ENCODE measurements at places on chromosomes 11 and 22.

- DNase-seq = no peak
Measured at GRCh38 chr11:96878299-96879051, 488.7 kb downstream of the JRKL start.

GRCh38 chr22:29202212-29203192 lies 3.2 kb upstream of the EMID1 start:
- no peak for DNase-seq

- DNase-seq = no peak
Measured at GRCh38 chr11:72720047-72720446, 32.2 kb downstream of the ARAP1 start.

DNA sequence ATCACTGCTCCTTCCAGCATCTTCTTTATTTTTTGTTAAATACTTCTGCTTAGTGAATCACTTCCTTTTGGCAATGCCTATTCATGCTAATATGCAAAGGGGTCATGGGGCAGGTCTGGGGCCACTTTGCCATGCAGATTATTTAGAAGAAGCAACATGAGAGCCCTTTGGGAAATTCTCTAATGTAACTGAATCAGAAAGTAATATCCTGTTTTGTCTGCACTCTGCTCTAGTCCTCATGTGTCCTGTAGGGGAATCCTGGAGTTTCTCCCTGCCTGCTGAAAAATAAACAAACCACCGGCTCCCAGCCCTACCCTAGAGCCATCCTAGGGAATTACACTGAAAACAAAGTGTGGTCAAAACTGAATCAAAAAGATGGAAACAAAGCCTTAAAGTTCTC lies 176.5 kb upstream of the POU2AF2 start:
- DNase-seq = no peak

DNA sequence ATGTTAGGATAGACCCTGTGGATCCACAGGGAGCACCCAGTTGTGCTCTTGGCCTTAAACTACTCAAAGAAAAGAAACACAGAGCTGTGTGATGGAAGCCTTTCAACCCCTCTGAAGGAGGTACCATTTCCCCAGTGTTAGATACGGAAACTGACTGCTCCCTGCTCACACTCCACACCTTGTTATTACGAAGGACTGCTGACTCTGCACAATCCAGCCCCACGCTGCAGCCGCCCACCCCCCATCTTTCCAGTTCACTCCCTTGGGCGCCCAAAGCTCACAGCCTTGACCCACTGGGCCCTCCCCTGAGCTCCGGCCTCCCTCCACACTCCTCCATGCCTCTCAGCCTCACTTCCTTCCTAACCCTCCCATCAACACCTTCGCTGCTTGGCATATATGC lies 75.5 kb downstream of the EFCAB6 start:
- DNase-seq = no peak

DNA sequence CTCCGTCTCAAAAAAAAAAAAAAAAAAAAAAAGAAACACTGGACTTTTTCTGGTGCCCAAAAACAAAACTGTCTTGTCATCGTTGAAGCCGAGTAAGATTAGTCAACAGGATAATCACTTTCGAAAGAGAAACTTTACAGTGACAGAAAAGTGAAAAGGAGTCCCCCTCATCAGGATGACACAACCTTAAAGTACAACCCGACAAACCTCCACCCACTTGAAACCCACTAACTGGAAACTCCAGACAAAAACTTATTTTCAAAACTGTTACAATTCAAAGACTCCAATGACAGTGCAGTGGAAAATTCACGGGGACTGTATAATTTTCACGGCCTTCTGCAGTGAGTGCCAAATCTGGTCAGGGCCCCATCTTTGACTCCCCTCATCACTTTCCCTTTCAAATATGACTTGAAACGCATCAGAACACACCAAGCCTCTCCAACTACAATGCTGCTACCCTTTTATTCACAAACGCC lies 1.3 kb downstream of the DENND5A start:
- no peak for DNase-seq

DNA sequence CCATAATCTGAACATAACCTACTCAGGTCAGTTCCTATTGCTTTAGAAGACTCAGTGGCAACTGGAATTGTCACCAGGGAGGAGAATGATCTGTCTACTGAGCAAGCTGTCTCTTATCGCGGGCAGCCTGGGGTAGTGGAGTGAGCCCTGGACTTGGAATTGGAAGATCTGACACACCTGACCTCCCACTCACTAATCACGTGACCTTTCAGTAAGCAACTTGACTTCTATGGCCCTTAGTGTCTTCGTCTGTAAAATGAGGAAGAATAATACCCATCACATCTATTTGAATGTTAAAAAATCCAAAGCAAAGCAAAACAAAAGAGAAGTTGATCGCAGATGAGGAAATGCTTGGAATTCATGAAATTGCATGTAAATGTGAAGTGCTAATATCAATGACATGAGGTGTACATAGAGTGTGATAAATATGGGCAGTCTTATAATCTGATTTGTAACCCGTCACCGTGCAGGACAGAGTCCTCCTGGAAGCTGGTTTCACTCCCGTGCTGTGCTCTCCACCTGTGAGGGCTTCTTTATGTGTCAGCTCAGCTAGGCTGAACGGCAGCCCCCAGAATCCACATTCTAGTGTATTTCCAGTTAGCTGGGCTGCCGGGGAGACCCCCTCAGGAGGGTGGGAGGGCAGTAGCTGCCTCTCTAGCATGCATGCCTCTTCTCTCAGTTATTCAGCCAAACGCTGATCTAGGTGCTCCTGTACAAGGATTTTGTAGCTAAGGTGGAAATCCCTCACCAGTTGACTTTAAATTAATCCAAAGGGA lies 482.9 kb downstream of the OPCML start:
- DNase-seq = no peak

- DNase-seq = no peak
Measured at GRCh38 chr11:38226684-38227083, 1628.6 kb upstream of the RAG2 start.

GRCh38 chr11:2716376-2717095 lies 16.7 kb upstream of the KCNQ1OT1 start:
- DNase-seq = no peak

- DNase-seq = no peak
Measured at GRCh38 chr11:15034687-15035267, 38.6 kb upstream of the CALCB start.

GRCh38 chr22:41023299-41023623 lies 69.1 kb upstream of the EP300 start:
- DNase-seq = no peak

DNA sequence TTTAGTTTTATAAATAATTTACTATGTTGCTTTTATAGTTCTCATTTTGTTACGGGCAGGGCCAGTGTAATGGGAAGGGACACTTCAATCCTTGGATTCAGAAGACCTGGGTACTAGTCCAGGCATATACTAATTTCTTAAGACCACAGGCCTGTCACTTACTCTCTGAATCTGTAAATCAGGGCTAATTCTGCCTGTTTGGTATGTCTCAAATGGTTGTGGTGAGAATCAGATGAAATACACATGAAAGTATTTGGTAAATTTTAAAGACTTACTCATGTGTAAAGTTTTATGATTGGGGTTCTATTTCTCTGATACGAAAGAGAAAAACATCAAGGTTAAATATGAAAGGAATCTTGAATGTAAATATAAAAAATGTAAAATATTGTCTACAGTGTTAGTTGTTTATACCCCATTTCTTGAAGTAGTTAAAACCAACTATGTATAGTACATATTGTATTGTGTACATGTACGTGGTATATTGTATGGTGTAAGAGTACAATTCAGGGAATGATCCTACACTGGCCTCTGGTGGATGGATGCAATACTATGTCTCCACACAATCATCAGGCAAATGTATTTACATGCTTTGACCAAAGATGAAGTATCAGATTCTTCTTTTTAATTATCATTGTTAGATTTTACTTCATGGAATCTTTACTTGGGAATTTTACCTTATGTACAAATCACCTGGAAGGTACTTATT lies 24.5 kb upstream of the RAG2 start:
- peak; percentile 3 for DNase-seq

- no peak for DNase-seq
Measured at GRCh38 chr11:60288531-60288930, 8.1 kb downstream of the MS4A4A start.

- peak; percentile 77 for DNase-seq
Measured at GRCh38 chr11:61947486-61948210, 2.5 kb upstream of the BEST1 start.
